ENCODE measurements at places on chromosomes 11 and 22.
A peak's percentile ranks its signal among the peaks of the same experiment; 100 is the strongest.

- no peak for DNase-seq
These were observed 30.4 kb downstream of the RTN4R start for GRCh38 chr22:20237480-20238440.

- no peak for DNase-seq
These were observed 7.2 kb downstream of the ARHGEF12 start for GRCh38 chr11:120343429-120343828.

- DNase-seq: no peak
These were observed 6.4 kb upstream of the TENM4 start for GRCh38 chr11:79447038-79447786.

DNA sequence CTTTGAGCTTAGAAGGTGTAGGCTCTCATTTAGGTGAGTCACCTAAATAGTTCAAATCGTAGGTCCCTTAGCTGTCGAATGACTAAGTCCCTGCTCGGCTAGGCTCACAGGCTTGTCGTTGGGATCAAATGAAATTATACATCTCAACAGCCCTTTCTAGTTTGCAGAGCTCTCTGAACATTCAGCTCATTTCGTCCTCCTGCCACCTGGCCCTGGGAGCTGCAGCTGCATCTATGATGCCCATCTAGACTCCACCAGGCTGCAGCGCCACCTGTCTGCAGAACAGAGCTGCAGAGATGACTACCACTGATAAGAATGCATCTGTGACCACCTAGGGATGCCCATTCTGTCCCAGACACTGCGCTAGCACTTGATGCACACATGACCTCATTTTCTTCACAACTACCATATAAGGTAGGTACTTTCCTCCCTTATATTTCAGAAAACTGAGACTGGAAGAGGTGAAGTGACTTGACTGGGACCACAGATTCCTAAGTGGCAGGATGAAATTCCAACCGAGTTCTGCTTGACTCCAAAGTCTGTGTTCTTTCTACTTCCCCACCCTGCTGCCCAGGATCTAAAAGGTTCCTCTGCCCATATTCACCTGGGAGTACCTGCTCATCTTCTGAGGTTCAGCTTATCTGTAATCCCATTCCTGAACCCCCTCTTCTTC is 141.1 kb upstream of the NARS2 start:
- DNase-seq: peak; percentile 97

DNA sequence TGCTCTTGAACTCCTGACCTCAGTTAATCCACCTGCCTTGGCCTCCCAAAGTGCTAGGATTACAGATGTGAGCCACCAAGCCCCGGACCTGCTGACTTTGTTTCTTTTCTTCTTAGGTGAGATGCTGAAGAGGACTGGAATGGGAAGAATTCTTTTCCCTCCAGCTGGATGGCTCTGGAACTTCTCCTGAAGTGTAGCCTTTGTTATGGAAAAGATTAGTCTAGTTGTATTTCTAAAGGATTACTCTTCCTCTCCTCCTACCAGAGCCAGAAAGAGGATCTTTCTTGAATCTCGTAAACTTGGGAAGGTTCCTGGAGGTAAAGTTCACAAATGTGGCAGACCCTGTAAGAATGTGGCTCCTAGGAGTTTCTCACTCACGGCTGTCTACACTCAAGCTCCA is 95.4 kb upstream of the LARGE1 start:
- DNase-seq: no peak

DNA sequence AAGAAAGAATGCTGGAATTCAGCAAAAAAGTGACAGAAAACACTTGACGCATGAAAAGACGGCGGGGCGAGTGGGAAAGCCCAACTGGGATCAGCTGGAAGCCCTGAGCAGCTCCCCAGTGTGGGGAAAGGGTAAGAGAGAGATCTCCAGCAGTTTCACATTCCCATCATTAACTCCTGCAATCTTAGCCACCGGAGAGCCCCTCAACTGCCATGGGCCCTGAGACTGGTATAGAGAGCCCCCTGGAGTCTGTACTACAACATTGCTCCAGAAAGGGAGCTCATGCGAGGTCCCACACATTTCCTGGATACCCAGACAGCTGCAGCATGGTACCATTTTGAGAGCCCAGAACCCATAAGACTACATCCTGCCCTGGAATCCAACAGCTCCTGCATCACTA is 31.1 kb downstream of the MRGPRX4 start:
- DNase-seq: no peak

DNA sequence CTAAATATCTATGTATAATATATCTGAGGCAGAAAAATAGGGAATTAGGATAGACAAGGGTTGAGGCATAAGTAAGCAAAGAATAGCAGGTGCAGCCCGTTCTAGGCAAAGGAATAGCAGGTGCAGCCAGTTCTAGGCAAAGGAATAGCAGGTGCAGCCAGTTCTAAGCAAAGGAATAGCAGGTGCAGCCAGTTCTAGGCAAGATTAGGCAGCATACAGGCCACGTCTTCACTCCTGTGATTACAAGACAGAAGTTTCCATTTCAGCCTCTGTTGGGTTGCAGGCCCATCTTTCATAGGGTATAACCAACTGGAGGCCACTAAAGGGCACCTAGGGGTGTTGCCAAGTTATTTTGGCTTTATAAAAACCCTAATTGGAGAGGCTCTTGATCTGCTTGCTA is 28.8 kb upstream of the CHORDC1 start:
- no peak for DNase-seq

- DNase-seq: peak; percentile 22
These were observed 60.3 kb downstream of the ATXN10 start for GRCh38 chr22:45731798-45732495.

DNA sequence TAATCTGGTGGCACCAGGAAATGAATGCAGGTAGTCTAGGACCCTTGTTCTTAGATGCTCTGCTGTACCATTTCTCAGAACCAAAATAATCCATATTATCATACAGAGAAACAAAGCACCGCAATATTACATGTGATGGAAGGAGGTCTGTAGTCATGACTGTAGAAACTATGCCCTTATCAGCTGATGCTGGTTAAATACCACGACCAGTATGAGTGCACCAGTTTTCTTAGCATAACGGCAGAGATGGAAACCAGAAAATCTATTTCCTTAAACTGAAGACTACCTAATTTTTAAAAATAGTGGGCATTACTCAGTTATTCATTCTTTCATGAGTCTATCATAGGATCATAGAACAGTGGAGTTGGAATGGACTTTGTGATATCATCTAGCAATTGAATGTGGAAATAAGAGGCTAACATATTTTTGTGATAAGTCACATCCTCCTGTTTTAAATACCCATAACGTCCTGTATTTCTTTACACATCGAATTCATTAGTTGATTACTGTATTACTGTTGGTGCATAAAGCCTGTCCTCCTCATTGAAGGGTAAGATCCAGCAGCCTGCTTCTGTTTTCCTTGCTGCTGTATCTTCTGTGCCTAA is 15.1 kb downstream of the JHY start:
- peak; percentile 58 for DNase-seq

GRCh38 chr11:111555255-111555654 is 14.7 kb downstream of the LAYN start:
- DNase-seq: peak; percentile 70

- DNase-seq: peak; percentile 78
These were observed 65.4 kb downstream of the SMCO4 start for GRCh38 chr11:93477684-93478234.

- DNase-seq: no peak
These were observed 631.4 kb upstream of the KIRREL3 start for GRCh38 chr11:127631974-127632373.

- DNase-seq: no peak
These were observed 110.2 kb downstream of the GRIA4 start for GRCh38 chr11:105720096-105720495.

GRCh38 chr11:101786916-101787315 is 127.9 kb upstream of the CEP126 start:
- no peak for DNase-seq

DNA sequence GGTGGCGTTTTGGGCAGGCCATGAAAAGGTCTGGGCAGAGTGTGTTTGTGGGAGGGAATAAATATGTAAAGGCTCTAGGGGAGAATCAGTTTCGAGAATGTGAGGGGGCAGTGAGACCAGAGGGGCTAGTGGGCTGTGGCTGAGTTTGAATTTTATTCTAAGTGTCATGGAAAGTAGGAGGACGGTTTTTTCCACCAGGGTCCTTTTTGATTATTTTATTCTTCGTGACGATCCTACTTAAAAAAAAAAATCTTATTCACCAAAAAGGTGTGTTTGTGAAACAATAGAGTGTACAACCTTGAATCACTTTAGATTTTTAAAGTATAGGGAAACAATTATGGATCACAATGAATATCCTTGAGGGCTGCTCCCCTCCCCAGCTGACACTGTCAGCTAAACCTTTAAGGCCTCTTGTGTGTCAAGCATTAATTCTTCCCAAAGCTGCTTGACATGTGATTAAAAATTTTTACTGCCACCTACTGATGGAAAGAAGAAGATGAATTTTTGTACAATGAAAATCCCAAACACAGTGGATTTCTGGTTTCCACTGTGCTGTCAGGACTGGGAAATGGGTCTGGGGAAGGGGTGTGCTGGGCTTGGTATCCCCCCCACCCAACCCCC is 107.5 kb upstream of the OR4B1 start:
- DNase-seq: peak; percentile 84

GRCh38 chr11:123086305-123086704 is 24.4 kb upstream of the HSPA8 start:
- DNase-seq: no peak

DNA sequence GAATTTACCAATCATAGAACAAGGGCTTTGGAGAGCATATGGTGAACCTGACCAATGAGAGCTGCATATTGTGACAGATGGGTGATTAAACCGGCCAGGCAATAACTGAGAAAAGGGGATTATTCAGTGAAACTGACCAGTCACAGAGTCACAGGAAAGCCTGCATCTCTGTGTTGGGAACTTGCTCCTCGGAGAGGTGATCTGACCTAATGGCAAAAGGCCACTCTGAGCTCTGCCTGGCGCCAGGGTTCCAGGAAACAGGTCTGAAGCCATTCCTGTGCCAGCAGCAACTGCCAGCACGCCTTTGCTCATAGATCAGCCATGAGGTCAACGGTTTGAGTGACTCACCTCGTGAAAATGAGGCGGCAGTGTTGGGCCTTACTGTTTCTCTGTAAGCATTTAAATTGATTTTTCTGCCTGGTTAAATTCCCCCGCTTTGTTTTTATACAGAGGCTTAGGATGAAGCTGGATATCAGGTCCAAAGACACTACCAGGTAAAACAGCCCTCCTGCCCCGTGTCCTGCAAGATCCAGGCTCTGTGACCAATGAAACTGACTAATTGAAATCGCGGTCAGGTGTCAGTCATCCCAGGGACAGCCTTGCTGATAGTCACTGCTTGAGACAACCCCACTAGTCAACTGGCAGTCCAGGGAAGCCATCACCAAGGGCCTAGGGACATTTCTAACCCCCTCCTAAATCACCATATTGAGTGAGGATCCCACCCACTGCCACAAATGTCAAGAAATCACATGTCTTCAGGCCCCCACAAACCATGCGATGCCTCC is 35.8 kb upstream of the MYOD1 start:
- DNase-seq: peak; percentile 62

- no peak for DNase-seq
These were observed 98.4 kb downstream of the CCDC83 start for GRCh38 chr11:85953491-85954143.

GRCh38 chr11:34037016-34037415 is 14.5 kb upstream of the CAPRIN1 start:
- no peak for DNase-seq

DNA sequence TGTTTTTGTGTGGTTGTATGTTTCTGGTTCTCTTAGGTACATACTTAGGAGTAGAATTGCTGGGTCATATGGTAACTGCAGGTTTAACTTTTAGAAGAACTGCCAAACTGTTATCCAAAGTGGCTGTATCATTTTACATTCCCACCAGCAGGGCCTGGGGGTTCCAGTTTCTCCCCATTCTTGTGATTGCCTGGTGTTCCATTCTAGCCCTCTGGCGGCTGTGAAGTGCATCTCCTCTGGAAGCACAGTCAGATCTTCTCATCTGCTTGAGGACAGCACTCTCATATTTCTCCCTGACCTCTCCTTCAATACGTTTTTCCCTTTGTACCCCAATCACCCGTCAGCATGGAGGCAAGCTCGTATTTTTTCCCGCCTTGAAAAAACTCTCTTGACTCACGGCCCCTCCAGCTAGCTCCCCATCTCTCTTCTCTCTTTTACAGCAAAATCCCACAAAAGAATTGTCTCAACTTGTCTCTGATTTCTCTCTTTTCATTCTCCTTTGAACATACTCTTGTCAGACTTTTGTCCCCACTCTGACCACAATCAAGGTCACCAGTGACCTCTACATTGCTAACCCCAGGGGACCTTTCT is 56.8 kb upstream of the THY1 start:
- no peak for DNase-seq

DNA sequence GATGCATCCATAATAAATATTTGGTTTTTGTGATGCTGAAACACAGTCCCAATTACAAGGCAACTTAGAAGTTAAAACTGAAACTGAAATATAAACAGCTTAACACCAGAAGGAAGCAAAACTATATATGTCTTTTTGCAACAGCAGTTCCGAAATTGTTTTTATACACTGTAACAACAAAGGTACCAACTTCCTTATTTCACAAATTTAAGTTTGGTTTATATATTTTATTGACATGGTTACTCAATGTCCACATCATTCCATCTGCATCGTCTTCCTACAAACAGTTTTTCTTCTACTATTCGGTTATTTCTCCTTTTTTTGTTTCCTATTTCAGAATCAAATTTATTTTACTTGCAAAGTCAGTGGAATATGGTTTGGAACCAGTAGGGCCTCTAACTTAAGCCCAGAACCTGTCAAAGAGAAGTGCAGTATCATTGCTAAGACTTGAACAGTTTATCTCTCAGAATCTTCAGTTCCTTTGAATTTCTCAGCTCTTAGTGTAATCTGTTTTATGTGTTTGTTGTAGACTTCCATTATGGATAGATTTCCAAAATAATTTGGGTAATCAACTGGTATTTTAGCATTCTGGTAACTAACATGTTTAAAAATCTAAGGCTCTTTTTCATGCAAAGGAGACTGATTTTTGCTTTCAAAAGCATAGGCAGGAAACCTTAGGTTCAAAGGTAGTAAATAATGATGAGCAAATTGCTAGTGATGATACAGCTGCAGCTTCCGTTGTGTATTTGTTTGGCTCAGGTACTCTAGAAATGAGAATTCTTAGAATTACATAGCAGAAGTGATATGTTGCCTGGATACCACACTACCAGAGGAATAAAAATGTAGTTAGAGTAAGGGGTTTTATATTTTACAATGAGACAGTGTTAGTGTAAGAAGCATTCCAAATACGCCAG is 8.2 kb upstream of the HSPA8 start:
- DNase-seq: no peak

GRCh38 chr11:33984682-33985389 is 66.7 kb upstream of the CAPRIN1 start:
- DNase-seq: no peak
